ENCODE measurements at places on chromosomes 5 and 9. TPM values are rescaled to one million over a fixed set of nuclear protein-coding genes. Genes with fewer than 3 reads are reported as not detected.

DNA sequence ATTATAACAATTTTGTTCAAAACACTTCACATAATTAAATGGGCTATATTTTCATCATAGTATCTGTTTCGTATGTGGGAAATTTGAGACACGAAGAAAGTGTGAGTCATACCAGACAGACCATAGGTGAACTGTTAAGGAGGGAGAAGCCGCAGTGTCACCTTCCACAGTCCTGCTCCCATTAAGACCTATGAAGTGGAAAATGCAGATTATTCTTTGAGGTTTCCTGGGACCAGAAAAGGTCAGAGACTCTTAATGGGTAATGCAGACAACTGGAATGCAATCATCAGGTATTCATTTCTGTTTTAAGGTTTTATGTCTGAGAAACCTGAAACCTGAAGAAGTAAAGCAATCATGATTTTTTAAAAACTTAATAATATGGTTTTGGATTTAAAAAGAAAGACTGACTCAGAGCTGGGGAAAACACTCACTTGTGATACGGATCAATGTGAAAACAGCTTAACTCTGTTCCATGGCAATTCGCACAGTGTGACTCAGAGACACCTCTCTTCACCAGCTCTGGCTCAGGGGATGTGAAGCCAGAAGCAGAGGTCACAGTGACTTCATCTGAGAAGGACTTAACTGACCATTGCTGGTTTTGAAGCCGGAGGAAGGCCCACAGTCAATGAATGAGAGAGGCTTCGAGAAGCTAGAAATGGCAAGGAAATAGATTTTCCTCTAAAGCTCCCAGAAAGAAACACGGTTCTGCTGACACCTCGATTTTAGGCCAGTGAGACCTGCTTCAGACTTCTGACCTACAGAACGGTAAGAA, 17.2 kb upstream of the GCNT1 start:
- no peak for DNase-seq

GRCh38 chr9:70232476-70232875, 26.3 kb upstream of the SMC5 start:
- DNase-seq, result no peak

- DNase-seq, result no peak
Observed at GRCh38 chr5:14771189-14771588, 100.4 kb downstream of the ANKH start.

DNA sequence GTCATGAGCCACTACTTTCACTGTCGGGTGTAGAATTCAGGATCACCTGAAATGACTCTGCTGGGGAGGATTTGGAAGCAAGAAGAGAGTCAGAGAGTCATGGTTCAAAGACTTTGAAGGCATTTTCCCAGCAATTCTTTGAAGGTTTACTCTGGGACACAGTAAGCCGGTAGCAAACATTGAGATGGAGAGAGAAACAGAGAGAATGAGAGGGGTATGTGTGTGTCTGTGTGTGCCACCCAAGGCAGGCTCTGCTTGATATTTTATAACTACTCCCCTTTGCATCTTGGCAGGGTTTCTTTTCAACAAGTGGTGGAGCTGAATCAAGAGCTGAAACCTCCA, 89.8 kb downstream of the ANKRD55 start:
- no peak for DNase-seq

- no peak for DNase-seq
Observed at GRCh38 chr9:92711146-92711545, 41.2 kb upstream of the IPPK start.

DNA sequence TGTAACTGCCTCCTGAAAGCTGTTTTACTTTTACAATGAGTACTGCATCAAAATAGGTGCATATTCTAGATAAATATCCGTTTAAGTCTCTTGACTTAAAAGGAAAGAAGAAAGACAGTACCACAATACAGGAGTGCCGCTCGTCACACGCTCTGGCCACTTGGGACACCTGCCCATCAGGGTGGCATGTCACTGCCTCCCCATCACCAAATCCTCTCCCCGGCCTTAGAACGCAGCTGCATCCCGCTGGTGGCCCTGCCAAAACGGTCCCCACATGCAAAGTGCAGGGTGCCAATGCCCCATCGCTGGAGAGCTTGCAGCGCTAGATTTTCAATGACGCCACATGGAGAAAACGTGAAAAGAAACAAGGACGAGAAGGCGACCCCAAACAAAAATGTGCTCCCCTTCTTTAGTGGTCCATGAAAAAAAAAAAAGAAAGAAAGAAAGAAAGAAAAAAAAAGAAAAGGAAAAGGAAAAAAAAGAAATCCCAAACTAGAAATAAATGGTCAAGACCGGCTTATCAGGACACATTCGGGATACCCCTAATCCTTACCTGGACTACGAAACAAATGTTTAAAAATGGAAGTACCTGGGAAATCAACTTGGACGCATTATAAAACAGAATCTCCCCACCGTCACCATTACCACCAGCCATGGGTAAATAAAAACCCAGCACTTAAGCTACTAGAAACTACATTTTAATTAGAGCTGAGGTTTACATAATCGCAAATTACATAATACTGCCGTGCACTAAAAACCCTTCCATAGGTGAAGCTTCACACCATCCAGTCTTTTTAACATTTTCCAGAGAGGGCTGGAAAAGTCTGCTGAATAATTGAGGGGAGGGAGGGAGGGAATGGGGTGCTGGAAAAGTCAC, 1.0 kb downstream of the ANKH start:
- peak; percentile 58 for DNase-seq

GRCh38 chr9:91714874-91715615, 235.0 kb downstream of the ROR2 start:
- no peak for DNase-seq

DNA sequence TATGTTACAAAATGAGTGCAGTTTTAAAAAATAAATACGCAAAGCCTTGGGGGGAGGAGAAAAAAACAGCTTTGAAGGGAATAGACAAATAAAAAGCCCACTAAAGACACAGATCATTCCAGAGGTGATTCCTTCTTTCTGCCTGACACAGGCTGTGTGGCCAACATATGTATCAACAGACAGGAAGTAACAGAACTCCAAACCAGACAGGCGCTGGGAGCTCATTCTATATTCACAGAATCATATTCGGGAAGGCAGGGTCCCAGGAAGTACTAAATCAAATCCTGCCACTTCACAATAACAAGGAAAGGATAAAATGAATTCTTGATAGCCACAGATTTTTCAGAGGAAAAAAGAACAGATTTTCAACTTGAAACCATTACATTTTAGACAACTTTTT, 62.1 kb downstream of the SEMA5A start:
- no peak for DNase-seq

DNA sequence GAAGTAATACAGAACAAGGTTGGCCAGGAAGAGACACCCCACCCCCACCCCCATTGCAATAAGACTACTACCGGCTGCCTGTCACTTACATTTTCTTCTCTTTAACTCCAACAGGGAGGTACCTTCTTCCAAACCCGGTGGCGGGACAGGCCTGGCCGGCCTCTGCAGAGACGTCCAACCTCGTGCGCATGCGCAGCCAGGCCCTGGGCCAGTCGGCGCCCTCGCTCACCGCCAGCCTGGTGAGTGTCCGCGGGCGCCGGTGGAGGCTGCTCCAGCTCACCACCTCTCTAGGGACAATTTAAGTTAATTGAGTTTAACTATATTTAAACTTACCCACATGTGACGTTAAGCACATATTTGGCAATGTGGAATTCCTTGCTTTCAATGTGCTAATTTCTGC, 192.4 kb downstream of the MAST4 start:
- DNase-seq, result no peak

DNA sequence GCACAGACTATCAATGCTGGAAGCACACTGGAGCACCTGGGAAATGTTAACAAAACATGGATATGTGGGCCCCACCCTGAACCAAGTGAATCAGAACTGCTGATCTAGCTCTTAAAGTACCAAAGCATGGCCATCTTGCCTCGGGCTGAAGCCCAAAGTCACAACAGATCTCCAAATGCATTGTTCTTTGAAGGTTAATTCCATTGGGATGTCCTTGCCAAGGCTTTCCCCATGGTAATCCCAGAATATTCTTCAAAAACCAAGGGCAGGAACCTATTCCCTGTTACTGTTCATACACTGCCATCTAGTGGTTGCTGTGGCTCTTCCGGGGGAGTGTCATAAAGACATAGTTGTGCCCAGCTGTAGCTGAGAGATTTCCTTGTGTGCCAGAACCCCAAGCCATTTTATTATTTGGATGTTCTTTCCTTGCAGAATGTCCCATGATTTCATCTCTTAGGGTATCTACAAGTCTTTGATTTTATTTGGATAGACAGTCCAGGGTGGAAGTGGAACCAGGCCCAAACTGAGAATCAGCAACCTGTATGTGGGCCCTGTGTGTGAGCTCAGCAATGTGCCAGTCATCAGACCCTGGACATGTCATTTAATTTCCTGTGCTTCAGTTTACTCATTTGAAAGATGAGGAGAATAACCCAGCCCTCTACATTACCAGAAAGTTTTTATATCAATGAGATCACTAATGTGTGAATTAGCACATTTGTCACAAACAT, 290.0 kb downstream of the ACTL7B start:
- peak; percentile 44 for DNase-seq

GRCh38 chr9:113894166-113894565, 18.1 kb downstream of the ZNF618 start:
- no peak for DNase-seq

DNA sequence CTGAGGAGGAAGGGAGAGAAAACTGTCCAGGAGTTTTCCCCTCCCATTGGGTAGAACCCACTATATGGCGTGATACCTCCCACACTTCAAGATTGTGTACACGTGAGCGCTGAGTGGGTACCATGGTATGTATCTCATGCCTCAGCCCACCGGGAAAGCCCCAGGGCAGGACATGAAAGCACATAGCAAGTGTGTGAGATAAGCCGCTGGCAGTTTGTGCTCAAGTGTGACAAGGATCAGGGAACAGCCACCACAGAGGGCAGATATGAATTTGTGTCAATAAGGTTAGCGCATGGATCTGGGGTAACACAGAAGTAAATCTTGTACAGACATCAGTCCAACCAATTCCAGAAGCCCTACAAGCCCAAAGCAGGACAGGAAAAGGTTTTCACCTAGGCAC, 42.6 kb upstream of the NAA35 start:
- no peak for DNase-seq

DNA sequence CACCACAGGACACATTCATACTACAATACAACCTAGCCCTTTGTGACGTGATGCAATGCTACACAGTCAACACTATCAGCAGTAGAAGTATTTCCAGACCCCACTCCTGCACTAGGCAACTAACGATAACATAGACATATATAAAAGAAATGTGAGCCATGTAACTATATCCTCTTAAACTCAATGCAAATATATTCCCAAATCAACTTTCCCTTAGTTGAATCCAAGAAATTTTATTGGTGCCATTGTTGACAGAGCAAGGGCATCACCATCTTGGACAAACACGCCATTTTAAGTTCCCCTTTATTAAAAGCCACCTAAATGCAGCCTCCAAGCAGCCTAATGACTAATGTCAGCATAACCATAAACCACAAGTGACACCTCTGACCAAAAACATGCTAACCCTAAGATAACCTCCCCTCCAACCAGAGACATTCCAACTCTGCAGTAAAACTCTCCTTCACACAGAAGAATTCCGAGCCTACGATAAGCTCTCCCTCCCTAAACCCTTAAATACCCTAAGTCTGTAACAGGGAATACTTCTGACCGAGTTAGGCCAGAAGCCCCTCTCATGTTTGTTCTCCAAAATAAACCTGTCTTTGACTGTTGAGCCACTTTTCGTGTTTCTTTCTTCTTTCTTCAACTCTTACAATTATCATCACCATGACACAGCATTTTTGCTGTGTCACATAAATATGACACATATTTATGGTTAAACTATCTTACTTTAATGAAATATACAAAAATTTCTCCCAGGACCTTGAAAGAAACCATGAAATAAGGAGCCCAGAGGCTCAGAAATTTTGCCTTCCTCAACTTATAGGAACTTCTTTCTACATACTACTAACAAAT, 1497.8 kb downstream of the EFNA5 start:
- DNase-seq, result no peak

DNA sequence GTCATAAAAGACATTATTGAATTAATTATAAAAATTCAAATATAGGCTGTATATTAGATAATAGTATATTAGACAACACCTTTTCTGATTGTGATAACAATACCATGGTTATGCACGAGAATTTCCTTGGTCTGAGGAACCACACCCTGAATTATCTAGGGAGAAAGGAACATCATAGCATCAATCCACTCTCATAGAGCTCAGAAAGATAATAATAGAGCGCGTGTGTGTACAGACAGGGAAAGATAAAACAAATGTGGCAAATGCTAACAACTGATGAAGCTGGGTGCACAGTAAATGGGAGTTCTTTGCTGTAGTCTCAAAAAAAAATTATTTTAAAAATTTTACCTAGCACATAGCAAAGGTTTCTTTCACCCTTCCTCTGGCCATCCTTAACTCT, 143.5 kb downstream of the CDK5RAP2 start:
- no peak for DNase-seq

- no peak for DNase-seq
Observed at GRCh38 chr5:139394654-139395566, at the start of gene PROB1. Gene PROB1 (minus strand): TSS chr5:139395104. CDS start chr5:139395081, 23 bp downstream.

FBLL1 gene
- not detected for polyA plus RNA-seq

GPR151 gene
- polyA plus RNA-seq, result 0.13 TPM

ZDHHC11B gene
- not detected for polyA plus RNA-seq

Data from CD4-positive, CD25-positive, alpha-beta regulatory T cell (primary cell).